HuH-7 (cell line): ENCODE measurements at places on chromosomes 16 and 17.

DNA sequence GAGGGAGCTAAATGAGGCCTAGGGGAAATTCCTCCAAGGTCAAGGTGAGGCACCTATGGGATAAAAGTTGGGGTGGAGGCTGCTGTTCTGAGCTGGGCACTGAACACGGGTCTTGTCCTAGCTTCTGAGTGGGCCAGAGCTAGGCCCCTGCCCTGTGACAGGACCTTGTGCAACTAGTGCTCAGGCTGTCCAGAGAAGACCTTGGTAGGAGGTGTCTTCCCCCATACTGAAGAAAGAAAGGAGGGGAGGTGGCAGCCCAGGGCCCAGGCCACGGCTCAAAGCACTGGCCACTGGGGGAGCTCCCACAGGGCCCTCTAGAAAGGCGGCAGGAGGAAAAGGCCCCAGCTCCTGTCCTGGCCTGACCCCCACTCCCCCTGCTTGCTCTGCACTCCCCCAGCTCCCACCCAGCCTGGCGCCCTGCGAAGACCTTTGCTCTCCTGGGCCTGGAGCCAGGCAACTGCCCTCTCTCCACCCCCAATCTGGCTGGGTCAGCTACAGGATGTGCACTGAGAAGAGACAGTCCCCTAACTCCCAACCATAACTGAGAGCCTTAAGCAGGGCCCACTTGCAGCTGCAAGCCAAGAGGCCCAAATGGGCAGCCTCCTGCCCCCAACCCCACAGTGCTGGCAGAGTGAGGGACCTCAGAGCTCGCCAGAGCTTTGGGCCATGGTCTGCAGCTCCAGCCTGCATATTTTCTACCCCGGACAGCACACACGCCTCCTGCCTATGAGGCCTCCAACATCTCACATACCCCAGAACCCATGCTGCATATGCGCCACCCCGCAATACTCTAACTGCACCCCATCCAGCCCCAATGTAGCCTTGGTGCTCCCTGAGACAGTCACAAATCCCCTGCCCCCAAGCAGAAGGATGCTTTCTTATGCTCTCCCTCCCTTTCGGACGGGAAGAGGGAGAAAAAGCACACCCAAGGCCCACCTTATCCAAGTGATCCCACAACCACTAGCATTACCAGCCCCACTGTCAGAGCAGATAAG lies 15.3 kb downstream of the HSD11B2 start:
- DNase-seq = peak; percentile 84

DNA sequence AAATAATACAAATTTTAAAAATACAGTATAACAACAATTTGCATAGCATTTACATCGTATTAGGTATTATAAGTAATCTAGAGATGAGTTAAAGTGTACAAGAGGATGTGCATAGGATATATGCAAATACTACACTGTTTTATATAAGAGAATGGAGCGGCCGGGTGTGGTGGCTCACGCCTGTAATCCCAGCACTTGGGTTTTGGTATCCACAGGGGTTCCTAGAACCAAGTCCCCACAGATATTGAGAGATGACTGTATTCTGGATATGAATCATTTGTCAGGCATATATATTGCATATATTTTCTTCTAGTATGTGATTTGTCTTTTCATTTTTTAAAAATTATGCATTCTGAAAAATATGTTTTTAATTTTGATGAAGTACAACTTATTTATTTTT lies 77.5 kb upstream of the MSI2 start:
- DNase-seq = no peak

DNA sequence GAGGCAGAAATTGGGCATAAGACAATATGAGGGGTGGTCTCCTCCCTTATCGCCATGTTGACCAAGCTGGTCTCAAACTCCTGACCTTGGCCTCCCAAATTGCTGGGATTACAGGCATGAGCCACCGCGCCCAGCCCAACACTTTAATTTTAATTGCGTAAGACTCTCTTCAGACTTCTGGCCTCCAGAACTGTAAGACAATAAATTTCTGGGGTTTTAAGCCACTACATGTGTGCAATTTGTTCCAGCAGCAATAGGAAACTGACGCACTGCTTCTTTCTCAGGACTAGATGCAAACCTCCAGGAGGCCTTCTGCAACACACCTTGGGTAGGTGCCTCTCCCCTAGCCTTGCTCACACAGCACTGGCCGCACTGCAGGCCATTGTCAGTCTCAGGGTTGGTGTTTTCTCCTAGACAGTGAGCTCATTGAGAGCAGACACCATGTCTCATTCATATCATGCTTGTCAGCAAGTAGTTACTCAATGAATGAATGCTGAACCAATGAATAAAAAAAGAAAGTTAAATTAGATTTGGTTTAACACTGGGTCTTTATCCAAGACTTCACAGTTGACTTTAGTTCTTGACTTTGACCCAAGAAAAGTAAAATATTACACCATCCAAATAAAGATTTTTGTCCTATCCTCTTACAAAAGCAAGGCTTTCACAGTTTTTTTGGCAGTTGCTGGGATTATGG lies 5.5 kb upstream of the ACSF2 start:
- no peak for DNase-seq

GRCh38 chr17:41733348-41734138 lies 900 bp downstream of the HAP1 start:
- no peak for DNase-seq

DNA sequence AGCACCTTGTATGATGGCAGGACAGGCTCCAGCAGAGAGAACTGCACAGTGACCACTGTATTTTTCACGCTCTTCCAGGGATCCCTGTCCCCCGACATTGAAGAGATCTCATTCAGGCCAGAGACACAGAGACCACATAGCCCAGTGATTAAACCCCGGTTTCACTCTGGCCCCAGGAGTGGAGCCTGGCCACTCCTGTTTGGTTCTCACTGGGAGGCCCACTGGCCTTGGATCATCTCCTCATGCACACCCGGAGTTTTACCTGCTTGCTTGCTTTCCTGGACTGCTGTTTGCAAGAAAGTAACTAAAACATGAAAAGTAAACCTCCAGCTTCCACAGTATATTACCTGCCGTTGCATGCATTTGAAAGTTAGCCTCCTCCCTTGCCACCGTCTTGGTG lies 13.2 kb upstream of the CLEC18C start:
- DNase-seq = no peak

GRCh38 chr16:11234884-11235702 lies 20.9 kb downstream of the SOCS1 start:
- no peak for DNase-seq

GRCh38 chr17:31882571-31882970 lies 18.9 kb downstream of the UTP6 start:
- no peak for DNase-seq

GRCh38 chr16:68752602-68753001 lies 15.5 kb downstream of the CDH1 start:
- no peak for DNase-seq
